ENCODE measurements at places on chromosomes 4 and X.

GRCh38 chrX:46602468-46603102 lies 29.0 kb downstream of the CHST7 start:
- DNase-seq, result no peak

DNA sequence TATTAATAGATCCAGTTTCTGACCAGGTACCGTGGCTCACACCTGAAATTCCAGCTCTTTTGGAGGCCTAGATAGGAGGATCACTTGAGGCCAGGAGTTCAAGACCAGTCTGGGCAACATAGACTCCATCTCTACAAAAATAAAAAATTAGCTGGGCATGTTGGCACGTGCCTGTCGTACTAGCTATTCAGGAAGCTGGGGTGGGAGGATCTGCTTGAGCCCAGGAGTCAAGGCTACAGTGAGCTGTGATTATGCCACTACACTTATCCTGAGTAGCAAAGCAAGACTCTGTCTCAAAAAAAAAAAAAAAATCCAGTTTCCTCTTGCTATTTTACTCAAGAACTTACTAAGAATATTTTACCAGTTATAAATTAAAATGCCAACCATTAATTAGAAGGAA lies 91.7 kb downstream of the SLC10A6 start:
- no peak for DNase-seq

GRCh38 chrX:132119821-132120515 lies 7.9 kb downstream of the FRMD7 start:
- no peak for DNase-seq

- no peak for DNase-seq
Observed at GRCh38 chr4:143288171-143288570, 48.5 kb upstream of the GAB1 start.

DNA sequence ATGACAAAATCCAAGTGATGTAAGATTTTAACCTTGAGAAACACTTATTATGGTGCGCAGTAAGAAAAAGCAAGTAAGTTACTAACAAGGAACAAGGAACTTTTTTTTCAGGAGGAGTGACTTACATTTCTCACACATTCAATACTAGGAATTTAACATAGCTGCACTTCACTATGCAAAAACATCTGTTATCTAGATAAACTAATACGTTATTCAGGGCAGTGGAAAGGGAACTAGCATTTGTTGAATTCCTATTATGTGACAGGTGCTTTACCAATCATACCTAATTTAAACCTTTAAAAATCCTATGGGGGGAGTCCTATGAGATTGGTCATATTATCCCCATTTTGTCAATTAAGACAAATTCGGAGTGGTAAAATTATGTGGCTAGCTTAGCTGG lies 238.0 kb downstream of the NR3C2 start:
- no peak for DNase-seq

DNA sequence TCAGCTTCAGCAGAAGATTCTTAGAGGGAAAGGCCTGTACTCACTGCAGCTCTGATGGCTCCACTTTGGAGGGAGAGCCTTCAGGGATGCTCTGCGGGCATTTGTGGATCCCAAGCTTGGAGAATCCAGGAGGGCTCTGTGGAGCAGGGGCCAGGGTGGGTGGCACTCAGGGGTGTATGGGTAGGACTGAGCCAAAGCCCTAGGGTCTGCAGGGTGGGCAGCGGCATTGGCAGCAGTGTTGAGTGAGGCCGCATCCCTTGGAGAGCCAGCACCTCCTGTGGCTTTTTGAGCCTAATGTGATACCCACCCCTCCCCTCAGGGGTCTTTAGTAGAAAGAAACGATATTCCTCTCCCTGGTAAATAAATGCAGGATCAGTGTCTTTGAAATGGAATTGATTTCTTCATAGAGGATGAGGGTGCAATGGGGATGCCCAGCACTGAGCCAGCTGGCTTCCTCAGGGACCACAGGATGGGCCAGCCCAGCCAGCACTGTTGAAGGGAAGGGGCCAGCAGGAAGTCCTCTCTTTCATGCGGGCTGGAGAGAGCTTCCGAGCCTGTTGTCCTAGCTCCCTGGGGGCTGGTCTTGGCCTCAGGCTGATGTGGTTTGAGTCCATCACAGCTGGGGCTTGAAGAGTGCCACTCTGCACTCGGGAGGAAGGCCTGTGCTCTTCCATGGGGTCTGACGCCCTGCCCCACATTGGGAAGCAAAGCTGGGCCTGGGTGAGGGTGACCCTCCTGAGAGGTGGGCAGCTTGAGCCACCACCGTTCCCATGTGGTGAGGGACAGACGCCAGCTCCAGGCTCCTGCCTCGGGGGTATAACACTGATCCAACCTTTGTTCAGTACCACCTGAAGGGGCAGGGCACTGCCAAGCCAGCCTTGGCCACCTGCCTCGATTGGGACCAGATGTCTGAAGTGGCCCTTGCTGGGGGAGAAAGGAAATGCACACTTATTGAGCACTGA lies 49.5 kb downstream of the PSAPL1 start:
- no peak for DNase-seq

GRCh38 chr4:24924309-24924781 lies 11.5 kb upstream of the CCDC149 start:
- DNase-seq, result no peak

- no peak for DNase-seq
Observed at GRCh38 chr4:113784497-113785250, 23.1 kb upstream of the CAMK2D start.

DNA sequence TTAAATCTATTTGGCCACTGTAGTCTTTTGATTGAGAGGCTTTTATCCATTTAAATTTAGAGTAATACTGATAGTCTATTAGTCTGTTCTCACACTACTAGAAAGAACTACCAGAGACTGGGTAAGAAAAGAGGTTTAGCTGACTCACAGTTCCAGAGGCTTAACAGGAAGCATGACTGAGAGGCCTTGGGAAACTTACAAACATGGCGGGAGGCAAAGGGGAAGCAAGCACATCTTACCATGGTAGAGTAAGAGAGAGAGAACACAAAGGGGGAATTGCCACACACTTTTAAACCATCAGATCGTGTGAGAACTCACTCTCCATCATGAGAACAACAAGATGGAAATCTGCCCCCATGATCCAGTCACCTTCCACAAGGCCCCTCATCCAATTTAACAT lies 410.9 kb downstream of the PDGFC start:
- no peak for DNase-seq

DNA sequence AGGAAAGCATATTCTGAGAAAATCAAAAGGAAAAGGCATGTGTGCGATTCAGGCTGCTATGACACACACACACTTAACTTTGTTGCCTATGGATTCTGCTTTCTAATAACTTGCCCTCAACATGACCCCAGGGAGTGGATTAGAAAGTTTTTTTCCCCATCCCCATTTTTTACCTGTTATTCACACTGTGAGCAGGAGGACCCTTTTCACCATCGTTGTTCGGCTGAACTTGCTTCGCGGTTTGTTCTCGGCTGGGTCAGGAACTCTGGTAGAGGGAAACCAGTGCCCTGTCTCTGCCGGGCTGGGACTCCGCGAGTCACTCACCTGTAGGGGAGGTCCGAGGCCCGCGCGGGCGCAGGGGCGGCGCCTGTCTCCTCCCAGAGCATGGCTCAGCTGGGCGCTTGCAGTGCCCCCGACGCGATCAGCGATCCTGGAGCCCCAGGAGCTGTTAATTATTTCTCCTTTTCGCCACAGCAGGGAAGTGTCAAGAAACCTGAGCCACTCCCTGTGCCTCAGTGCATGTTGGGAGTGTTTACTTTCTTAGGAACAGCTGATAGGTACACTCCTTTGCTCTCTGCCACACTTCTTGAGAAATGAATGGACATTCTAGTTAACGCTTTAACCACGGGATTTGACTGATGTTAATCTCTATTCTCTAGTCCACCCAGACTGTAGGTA lies at the start of gene RASSF6:
Gene RASSF6 (minus strand): TSS at position 322 of the 678 bp plus-strand sequence. CDS start 8,641 bp downstream, outside the sequence.
- peak; percentile 1 for DNase-seq

- no peak for DNase-seq
Observed at GRCh38 chrX:19571711-19572110, 56.4 kb upstream of the MAP3K15 start.

DNA sequence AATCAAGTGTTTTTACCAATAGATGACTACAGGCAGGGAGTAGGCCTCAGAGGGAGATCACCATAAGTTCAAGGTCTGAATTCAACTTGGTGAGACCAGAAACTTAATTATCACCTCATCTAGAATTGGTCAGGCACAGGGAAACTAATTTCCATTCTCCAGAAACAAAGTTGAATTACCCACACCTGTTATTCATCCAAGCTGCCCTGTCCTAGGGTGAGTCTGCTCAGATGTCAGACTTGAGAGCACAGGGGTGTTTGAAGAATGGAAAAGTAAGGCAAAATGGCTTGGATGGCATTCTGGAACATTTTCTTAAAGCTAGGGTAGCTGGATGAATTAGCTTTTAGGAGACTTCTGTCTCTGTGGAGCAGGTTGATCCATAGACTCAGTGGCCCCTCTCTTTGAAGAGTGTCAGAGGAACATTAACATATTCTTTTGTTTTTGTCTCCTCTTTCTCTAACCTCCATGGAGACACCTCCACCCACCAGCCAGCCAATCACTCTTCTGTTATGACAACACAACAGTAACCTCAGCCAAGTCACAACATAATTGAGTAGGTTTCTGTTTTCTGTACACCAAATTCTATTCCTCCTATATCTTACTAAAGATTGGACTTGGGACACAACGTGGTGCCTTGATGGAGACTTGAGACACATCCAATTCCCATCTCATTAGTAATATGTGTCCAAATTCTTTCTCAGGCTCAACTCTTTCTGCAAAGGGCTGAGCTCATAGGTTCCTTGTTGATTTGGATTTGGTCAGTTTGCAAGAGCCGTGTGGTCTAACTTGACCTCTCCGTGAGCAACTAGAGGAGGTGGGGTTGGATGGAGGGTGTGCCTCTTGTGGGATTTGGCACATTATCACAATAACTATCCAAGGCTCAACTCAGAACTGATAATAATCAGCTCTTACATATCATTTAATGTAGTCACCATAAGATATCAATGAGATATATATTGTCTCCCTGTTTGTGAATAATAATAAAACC lies 45.1 kb downstream of the VSIG4 start:
- DNase-seq, result no peak
